Stimulated activated naive CD4-positive, alpha-beta T cell (primary cell): ENCODE measurements at places on chromosomes 3 and 15.

- DNase-seq = no peak
Measured at GRCh38 chr3:84692261-84692660, 266.5 kb upstream of the CADM2 start.

- no peak for DNase-seq
Measured at GRCh38 chr3:126274735-126275619, 82.2 kb downstream of the KLF15 start.

- no peak for DNase-seq
Measured at GRCh38 chr15:61036136-61036535, 193.0 kb downstream of the RORA start.

GRCh38 chr3:105653868-105654267 lies 214.9 kb downstream of the CBLB start:
- DNase-seq = no peak

GRCh38 chr3:50340448-50341329 lies at the start of gene RASSF1:
RASSF1 (minus strand) TSS chr3:50340836; CDS start chr3:50340805, 31 bp downstream.
- DNase-seq = peak; percentile 36

GRCh38 chr3:43782541-43782940 lies 91.8 kb downstream of the ABHD5 start:
- DNase-seq = no peak
